ENCODE measurements at places on chromosomes 5 and 9.

- DNase-seq: no peak
Observed at GRCh38 chr5:177378884-177379883, 5.0 kb upstream of the SLC34A1 start.

DNA sequence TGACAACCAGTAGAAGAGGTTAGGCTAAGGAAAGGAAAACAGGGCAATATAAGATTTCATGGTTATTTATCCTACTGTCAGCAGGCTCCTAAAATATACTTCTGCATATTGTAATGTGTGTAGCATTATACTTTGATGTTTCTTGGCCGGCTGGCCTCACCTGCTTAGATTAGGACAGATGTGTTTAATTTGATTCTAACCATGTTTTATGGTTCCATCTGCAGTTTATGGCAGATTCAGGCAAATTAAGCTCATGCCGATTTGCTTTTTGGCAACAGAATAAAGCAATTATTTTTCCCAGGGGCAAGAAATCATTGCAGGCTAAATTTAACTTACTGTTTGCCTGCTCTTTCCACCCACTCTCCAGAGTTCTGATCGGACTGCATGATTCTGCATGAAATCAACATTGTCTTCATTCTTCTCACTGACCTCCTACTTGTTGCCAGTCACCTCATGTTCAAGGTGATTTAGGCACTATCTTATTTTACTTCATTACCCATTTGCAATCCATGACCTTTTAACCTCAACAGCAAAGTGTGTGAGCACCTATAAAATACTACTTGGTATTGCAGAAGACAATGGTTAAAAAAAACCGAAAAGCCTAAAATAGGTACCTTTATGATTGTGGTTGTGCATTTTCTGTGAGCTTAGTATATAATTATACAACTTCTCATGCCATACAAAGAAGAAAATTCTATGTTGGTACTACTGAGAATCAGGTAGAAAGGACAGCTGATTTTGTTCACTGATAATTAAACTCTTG is 125.2 kb downstream of the EDIL3 start:
- DNase-seq: no peak

DNA sequence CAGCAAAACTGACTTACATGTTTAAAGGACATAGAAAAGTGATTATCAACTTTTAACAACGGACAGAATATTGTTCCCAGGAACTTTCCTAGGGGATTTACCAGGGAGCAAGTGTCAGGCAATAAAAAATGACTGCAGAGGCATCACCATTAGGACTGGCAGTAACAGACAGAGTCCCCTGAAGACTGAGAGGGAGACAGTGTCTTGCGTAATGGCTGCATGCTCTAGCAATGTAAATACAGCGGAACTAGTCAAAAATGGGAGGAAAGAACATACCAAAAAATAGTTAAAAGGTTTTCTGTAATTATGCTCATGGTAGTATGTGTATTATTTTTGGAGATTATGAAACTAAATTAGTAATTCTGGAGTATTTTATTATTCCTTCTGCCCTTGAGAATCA is 181.8 kb downstream of the CRB2 start:
- DNase-seq: no peak

DNA sequence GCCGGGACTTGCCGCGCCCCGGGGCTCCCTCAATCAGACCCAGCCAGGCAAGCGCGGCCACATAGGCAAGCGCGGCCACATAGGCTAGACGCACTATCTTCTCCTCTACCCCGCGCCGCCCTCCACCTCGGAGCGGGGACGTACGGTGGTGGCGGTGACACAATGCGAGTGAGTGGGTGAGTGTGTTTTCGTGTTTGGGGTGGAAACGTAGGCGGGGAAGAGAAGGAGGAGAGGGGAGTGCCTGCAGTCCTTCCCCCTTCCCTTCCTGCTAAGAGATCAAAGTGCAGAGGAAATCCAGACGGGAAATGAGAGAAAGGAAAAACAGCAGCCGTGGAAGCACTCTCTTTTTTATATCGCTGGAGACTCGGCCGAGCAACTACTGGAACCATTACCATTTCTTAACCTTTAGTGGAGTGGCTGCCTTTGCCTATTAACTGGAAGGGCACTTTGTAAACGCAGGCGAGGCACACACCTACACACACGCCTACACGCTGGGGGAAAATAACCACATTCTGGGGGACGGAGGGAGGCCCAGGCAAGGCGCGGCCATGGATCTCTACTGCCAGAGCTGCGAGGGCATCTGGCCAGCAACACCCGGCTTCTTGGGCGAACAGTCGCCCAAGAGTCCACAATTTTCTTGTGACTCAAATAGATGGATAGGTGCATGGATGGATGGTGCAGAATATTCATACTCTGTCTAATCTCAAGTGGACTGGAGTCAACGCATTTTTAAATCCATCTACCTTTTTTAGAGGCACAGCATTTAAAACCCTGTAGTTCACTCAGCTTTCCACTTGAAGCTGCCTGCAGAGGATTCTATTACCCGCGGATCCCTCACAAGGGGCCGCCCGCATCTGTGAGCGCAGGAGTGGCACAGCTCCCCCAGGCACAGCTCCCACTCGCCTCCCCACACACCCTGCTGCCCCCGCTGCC is 2.1 kb downstream of the EDIL3 start:
- no peak for DNase-seq

- peak; percentile 51 for DNase-seq
Observed at GRCh38 chr5:62093976-62094375, 212.0 kb upstream of the KIF2A start.

DNA sequence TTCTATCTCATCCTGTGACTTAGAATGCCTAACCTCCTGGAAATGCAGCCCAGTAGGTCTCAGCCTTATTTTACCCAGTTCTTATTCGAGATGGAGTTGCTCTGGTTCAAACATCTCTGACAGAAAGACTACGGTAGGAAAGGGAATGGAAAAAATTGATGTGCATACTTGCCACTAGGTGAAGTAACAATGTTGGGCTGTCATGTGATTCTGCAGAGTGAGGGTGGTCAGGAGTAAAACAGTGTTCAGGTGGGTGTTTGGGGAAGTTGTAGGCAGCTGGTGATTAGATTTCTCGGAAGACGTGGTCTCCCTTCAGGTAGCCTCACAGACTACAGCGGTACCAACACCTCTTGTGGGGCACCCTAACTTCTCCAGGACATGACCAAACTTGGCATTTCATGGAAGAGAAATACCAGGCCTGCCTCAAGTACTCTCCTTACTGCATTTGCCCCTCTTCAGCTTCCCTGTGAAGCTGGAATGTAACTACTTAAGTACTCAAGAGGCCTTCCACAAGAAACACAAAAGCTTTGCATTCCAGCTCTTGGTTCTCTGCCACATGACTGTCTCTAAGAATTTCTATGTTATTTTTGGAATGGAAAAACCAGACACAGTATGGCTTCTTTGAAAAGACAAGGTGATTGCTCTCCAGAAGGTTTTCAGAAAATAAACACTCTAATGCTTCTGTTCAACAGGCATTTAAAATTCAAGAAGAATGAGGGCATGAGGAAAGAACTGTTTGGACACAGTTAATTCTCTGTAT is 17.4 kb upstream of the ENTREP1 start:
- peak; percentile 35 for DNase-seq

GRCh38 chr5:65262096-65262495 is 219.6 kb downstream of the ADAMTS6 start:
- DNase-seq: no peak

DNA sequence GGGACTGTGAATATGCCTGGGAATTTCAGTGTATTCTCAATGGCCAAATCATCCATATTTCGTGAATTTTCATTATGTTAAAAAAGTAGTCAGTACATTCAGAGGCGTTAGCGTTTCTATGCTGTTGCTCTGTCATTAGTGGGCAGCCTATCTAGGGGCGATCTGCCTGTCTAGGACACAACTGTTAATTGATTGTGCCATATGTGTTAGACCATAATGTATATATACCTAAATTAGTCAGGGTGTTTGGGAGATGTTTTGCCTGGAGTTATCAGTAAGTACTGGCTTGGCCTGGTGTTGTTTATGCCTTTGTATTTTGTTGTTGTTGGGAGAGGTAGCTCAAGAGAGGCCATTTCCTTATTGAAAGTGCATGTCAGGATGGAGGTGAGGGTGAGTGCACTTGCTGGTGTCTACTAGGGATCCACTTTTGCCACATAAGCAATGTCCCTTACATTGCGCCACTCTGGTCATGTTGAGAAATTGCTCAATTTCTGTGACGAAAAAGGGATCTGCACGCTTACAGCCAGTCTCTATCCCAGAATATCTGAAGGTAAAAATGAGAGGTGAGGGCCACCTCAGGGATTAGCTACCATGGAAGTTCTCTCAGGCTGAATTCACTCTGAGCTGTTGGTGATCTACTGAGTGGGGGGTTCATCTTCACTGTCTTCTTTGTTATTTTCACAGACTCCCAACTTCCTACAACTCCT is 123.3 kb downstream of the ST8SIA4 start:
- DNase-seq: no peak

DNA sequence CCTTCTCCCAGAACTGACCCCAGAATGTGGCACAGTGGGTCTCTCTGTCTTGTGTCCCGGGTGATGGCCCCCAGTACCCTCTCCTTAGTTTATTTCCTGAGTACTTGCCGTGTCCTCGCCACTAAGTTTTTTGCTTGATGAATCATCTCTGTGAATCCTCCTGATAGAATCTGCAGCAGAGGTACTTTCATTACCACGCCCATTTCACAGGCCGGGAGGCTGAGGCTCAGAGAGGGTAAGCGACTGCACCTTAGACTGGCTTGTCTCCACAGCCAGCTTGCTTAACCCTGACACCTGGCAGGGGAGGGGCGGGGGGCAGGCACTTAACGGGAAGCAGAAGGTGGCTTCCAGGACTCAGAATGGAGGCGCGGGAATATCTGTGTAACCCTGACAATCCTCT is 7.9 kb upstream of the IER5L start:
- DNase-seq: no peak

GRCh38 chr9:77170991-77171699 is 6.2 kb upstream of the VPS13A start:
- DNase-seq: no peak

DNA sequence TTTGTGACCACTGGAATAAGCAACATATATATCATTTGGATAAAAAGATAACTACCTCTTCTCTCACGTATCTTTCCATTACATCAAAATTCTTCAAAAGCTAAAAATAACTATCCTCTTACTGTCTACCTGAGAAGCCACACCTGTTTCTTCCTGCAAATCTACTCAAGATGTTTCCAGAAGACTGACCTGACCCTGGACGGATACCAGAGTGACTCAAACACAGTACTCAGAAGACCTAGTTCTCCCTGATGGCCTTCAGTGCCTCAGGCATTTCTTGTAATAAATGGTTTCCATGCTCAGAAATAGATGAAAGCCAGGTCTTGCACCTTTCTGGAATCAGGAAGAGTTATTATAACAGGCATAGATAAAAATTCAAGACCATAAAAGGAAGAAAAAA is 245.9 kb upstream of the PIK3R1 start:
- no peak for DNase-seq

DNA sequence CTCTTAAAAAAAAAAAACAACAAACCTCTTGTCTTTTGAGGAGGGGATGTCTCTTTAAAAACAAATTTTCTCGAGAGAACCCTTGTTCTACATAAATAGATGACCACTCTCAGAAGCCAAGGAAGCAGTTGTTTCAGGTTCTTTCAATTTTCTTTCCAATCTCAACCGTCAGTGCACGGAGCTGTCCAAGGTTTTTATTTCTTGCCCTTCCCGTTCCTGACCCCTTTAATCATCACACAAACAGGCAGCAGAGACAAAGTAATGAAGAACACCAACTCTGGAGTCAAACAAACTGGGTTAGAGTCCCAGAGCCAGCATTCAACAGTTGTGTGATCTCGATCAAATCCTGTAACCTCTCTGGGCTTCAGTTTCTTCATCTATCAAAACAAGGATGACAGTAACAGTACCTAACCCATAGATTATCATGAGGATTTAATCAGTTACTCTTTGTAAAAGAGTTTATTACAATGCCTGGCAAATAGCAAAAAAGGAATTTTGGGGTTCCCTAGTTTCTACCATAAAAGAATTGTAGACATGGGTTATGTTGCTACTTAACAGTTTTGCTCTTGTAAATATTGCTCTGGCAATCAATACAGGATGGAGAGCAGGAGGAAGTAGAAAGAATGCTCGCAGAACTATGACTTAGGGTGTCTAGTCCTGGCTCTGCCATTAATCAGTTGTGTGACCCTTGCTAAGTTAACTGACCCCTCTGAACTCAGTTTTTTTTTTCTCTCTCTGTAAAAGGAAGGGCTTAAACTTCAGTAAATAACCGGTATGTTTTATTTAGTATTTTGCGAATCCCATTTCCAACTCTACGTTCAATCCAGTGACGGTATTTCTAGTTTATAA is 1.0 kb upstream of the NIM1K start:
- DNase-seq: peak; percentile 25

DNA sequence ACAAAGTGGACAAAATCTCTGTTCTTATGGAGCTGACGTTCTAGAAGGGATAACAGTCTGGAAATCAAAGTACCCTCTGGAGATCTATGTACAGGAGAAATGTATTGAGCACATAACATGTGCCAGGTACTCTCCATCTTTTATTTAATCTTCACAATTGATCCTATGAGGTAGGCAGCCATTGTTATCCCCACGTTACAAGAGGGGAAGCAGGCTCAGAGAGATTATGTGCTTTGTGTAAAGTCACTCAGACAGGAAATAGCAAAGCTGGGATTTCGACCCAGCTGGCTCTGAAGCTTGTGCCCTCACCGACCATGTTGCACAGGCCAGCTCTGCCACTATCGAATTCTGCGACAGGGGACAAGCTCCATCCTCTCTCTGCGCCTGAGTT is 21.5 kb downstream of the PDGFRB start:
- DNase-seq: no peak

DNA sequence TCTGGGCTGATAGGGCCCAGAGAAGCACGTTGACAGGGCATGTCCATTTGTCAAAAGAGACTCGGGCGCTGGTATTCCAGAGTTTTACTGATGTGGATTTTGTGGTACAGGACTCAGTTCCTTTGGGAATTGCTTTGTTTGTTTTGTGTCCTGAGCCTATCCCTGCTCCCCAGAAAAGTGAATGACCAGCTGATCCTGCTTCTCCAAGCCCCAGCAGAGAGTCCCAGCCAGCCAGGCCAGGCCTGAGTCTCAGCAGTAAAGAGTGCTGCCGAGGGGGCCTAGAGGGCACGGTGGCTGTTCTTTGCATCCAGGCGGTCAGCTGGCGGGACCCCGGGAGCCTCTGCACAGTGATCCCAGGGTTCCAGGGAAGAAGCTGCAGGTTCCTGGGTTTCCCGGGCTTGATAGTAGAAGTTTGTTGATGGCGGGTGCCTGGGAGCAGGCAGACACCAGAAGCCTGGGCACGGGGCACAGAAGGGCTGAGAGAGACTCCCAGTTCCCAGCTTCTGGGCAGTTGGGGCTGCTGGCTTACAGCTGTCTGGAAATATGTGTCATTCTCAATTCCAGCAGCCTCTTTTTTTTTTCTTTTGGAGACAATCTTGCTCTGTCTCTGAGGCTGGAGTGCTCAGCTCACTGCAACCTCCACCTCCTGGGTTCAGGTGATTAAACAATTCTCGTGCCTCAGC is 8.7 kb downstream of the PRDM12 start:
- DNase-seq: no peak

GRCh38 chr9:19378164-19378563 is 1.9 kb downstream of the RPS6 start:
- no peak for DNase-seq

- DNase-seq: no peak
Observed at GRCh38 chr5:179805529-179806249, 977 bp downstream of the MGAT4B start.

GRCh38 chr9:107148216-107148615 is 134.9 kb upstream of the RAD23B start:
- no peak for DNase-seq

Measured in stromal cell of bone marrow (primary cell).